ENCODE measurements at places on chromosomes 7 and 10. TPM values are rescaled to one million over a fixed set of nuclear protein-coding genes. Genes with fewer than 3 reads are reported as not detected.

GRCh38 chr10:86757113-86757972 is 924 bp downstream of the BMPR1A start:
- ATAC-seq = peak; percentile 2

DNA sequence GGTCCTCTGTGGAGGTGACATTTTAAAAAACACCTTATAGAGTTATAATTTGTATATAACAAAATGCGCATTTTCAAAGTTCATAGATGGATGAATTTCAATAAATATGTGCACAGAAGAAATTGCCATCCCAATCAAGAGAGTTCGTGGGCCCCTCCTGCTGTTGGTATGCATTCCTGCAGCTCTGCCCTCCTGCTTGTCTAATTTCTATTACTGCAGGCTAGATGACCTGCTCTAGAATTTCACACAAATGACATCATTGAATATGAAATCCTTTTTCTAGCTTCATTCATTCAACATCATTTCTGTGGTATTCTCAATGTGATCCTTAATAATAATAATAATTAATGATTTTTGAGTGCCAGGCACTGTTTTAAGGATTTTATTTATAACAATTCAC is 348.2 kb downstream of the SDK1 start:
- no peak for ATAC-seq

- ATAC-seq = no peak
These were observed 24.5 kb downstream of the STEAP1 start for GRCh38 chr7:90178679-90179278.

The ASAH2 gene
- 0.62 TPM for total RNA-seq

The MMP21 gene
- total RNA-seq = not detected

The CCDC3 gene
- 12.2 TPM for total RNA-seq

GRCh38 chr10:80136134-80136571 is 3.6 kb downstream of the PLAC9 start:
- ATAC-seq = peak; percentile 82

GRCh38 chr7:85471307-85471706 is 284.5 kb upstream of the SEMA3D start:
- no peak for ATAC-seq

The VKORC1L1 gene
- 30.2 TPM for total RNA-seq

The NRAP gene
- total RNA-seq = not detected

DNA sequence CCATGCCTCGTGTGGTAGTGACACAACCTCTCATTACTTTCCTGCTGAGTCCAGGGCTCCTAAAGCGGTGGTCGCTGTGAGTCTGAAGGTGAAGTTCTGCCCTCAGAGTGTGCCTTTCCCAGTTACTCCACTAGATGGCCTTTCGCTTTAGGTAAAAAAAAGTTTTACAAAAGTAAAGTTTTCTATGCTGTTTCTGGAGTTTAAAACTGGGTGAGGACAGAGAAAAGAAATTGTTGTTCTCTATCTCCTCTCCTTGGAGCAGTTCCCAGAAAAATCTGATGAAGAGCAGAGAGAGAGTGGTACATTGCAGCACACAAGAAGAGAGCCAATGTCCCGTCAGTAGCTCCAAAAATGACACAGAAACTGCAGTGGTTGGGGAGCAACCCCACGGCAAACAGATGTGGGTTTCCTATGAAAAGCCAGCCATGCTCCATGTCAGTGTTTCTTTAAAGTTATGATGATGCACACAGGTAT is 257.1 kb downstream of the GLI3 start:
- peak; percentile 45 for ATAC-seq

DNA sequence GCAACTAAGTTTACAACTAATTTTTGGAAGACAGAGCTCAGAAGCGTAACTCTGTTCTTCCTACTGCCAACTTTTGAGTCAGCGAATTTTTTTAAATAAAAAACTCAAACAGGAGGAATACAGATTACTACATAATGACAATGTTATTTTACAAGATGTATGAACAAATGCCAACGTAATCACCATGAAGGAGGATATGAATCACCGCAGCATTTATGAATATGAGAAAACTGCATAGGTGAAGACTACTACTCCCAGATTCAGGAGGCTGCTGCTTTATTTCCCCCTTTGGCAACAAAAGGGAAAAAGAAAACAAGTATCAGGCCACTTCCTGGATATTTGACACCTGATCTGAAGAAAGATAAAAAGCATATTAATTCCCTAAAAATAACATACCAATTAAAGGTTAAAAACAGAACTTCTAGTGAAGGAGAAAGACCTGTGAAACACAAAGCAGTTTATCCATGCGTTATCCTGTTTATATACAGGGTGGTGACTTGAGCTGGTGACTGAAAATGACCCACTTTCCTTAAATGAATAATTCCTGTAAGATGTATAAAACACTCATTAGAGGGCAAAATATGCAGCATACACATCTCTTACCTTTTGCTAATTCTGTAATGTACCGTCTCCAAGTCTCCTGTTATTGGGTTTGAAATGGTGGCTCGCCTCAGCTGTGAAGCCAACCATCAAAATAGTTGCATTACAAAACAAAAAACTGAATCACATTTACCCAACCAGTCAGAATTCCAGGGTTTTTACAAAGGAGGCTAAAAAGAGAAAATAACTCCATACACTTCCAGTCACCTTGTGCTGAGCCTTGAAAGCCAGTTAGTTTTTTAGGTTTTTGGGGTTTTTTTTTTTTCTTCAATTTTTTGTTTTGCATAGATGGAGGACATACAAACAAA is 52.0 kb downstream of the P4HA1 start:
- peak; percentile 86 for ATAC-seq

GRCh38 chr10:96919785-96920430 is 87.8 kb downstream of the LCOR start:
- no peak for ATAC-seq

- no peak for ATAC-seq
These were observed 275.5 kb downstream of the ELFN1 start for GRCh38 chr7:1945558-1945957.

GRCh38 chr10:120132811-120133210 is 240.3 kb downstream of the SEC23IP start:
- no peak for ATAC-seq

GRCh38 chr10:56844978-56845529 is 484.0 kb upstream of the ZWINT start:
- ATAC-seq = no peak

The LRIT1 gene
- total RNA-seq = not detected

- ATAC-seq = no peak
These were observed 18.0 kb downstream of the ZNF746 start for GRCh38 chr7:149479568-149479967.

Data from gastroesophageal sphincter (tissue), 4 donors.